Activated CD8-positive, alpha-beta memory T cell treated with anti-CD3 and anti-CD28 coated beads for 1 hour (primary cell): ENCODE measurements at places on chromosomes 13 and 19.

DNA sequence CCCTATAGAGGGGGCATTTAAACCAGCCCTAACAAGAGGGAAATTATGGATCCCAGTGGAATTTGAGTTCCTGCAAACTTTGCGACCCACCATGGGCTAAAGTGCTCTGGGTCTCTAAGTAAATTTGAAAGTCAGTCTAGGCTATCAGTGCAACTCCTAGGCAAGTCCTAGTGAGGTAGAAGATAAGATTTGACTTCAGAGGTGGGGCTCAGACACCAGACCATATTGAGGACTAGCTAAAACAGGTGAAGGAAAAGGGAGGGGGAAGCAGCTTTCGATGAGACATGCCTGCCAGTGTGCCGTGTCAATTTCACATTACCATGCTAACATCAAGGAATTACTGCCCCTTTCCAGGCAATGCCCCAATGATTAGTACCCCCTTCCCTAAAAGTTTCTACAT, 38.4 kb downstream of the CD320 start:
- no peak for DNase-seq

GRCh38 chr19:44284968-44285367, 19.9 kb downstream of the ZNF235 start:
- no peak for DNase-seq

DNA sequence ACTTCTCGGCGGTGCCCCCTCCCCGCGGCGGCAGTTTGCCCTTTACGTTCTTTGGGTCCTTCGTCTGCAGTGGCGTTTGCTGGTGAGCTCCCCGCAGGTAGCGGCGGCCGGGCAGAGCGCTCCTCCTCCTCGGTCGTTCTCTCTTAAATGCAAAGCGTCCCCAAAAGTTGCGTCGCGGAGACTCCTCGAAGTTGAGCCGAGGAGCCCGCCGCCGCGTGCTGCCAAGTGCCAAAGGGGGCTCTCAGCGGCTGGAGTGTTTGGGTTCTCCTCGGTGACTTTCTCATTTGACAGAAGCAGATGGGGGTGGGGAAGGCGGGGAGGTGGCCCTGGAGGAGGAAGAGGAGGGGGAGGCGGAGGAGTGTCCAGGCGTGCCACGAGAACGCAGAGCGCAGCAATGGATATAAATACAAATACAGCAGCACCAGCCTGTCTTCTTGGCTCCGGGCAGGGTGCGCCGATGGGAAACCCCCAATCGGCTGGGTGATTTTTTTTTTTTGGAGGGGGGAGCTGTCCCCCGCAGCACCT, at the start of gene SOX21:
Gene SOX21 (minus strand): TSS at position 259 of the 525 bp plus-strand sequence. CDS start 496 bp downstream, outside the sequence.
- DNase-seq, result no peak

DNA sequence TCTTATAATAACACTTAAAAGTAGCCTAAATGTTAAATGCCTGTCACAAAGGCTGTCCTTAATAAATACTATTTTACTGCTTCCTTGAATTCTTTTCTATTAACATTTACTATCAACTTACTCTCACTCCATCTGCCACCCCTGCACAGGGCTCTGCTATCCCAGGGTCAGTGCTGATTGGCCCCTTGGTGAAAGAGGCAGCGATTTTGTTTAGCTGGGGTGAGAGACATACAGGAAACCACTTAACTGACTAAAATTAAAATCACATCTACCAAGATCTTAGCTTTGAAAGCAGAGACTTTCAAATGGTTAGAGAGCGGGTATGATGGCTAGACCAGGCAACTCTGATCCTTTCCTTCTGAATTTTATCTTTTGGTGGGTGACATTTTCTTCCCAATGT, 149.9 kb upstream of the HTR2A start:
- DNase-seq, result no peak

GRCh38 chr19:16778796-16779411, 50.3 kb upstream of the SIN3B start:
- peak; percentile 14 for DNase-seq

DNA sequence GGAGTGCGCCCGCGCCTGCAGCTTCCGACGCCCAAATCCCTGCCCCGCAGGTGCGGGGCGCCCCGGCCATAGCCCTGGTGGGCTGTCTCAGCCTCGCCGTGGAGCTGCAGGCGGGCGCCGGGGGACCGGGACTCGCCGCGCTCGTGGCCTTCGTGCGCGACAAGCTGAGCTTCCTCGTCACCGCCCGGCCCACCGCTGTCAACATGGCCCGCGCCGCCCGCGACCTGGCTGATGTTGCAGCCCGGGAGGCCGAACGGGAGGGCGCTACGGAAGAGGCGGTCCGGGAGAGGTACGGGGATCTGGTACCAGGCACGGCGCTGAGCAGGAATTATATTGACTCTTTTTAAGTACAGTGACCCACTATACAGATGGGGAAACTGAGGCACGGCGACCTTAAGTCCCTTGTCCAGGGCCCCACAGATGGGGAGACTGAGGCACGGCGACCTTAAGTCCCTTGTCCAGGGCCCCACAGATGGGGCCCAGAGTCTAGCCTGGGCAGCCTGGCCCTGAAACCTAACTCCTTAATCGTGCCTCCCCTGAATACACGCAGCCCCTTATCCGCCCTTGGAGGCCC, 586 bp downstream of the MRI1 start:
- DNase-seq, result no peak

DNA sequence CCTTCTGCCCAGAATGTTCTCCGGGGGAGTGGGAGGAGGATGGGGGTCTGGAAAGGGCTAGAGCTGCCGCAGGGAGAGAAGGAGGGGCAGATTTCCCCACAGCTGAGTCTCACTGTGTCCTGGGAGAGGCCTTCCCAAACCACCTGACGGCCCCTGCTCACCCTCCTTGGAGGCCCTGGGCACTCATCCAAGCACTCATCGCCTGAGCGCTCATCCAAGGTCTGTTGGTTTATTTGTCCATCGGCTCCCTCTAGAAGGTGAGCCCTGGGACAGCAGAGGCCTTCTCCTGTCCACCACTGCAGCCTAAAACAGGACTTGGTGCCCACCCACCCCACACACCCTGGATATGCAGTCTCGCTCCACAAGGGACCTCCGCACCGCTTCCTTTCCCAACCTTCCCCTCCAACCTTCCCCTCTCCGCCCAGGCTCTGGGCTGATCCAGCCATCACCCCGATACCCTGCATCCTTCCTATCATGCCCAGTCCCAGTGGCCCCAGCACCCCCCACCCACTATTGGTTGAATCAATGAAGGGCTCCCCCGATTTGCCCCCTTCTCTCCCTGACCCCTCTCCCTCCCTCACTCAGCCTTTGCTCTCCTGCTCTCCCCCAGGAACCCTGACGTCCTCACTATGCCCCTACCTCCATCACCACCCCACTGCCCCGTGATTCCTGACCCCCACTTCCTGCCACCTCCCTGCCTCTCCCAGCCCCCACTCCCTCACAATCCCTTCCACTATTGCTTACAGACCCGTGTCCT, 1.7 kb downstream of the UBXN6 start:
- no peak for DNase-seq

DNA sequence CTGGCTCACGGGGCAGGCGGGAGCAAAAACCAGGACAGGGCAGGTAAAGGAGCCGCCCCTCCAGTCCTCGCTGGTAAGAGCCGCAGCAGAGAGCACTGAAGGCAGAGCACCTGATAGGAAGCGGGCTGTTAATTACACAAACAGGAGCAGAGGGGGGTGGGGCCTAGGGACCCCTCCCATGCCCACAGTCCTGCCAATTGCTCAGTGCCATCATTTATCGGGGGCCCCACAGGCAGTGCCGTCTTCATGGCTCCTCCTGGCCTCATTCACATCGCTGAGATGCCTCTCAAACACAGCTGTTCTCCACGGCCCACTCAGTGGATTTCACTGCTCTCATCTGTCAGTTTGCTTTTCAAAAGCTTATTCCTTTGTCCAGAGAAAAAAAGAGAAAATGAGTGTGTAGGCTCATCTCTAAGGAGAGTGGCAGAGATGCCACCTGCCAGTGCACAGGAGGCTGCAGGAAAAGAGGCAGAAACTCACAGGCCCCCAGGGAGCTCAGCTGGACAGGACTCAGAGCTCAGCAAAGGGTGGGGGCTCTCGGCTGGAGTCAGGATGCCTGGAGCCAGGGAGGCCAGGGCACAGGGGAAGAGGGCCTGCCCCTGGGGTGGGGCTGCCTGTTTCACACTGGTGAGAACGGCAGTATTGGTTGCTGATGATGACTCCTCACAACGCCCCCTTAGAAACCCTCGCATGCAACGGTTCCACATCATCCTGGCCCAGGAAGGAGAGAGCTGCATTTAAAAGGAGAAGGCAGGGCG, 174.6 kb downstream of the COL4A1 start:
- DNase-seq, result no peak

DNA sequence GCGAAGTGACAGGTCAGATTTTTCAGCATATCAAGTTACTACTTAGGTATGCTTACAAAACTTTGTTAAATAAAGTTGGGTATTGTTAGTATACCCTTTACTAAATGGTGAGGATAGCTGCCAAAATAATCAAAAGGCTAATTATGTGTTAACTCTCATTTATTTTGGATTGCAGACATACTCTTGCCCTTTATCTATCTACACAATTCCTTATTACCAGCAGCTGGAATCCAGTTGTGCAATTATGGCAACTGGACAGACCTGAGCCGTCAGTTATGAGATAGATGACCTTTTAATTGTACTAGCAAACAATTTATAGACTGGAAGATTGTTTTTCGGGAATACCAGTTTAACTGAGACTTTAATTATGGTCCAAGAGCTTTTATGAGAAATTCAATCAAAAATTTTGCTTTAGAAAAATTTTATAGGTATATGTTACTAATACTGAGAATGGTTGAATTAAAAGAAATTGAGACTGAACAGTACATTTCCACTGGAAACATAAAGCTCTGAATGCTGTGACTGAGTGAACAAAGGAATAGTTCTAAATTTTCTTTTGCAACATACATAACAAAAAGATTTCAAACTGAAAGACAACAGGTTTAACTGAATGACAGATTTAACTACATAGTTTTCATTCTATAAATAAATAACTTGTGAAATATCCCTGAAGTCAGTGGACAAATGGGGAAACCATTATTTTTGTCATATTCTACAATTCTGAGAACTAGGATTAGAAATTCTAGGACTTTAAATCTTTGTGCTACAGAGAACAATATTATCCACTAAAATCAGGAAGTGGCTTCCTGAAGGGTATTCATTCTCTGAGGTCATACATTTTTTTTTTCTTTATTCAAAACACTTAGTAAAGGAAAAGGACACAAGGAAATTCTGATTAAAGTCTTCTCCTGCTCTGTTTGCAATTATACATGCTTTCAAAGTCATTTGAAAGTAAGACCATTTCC, 97.4 kb downstream of the ZC3H13 start:
- DNase-seq, result no peak

DNA sequence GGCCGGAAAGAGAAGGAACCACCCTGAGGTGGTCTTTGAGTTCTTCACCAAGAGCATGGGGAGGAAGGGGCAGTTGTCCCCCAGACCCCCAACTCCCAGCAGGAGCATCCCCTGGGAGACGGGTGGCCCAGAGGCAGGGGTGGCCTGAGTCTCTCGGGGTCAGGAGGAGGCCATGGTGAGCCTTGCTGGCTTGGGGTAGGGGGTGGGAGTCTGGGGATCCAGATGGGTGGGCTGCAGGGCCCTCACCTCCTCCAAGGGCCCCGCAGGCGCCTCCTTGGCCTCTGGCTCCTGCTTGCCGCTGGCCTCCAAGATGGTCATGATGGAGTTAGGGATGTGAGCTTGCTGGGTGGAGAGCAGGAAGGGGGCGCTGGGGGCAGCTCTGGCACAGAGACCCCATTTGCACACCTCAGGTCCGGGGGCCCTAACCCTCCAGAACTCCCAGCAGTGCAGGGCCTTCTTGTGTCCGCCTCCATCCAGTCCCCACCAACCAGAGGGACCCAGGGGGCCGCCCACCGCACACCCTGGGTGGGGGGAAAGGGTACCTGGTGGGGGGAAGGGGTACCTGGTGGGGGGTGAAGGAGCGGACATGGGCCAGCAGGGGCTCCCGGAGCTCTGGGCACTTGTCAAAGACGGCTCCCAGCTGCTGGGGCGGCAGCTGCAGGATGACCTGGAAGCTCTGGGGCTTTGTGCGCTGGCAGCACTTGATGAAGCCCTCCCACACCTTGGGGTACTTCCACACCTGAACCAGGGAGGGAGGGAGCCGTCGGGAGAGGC, 1.3 kb upstream of the RSPH6A start:
- DNase-seq, result no peak

- DNase-seq, result no peak
Observed at GRCh38 chr19:55635856-55636440, 4.9 kb upstream of the ZNF580 start.

GRCh38 chr19:39154100-39154628, 28.6 kb downstream of the PAK4 start:
- no peak for DNase-seq

DNA sequence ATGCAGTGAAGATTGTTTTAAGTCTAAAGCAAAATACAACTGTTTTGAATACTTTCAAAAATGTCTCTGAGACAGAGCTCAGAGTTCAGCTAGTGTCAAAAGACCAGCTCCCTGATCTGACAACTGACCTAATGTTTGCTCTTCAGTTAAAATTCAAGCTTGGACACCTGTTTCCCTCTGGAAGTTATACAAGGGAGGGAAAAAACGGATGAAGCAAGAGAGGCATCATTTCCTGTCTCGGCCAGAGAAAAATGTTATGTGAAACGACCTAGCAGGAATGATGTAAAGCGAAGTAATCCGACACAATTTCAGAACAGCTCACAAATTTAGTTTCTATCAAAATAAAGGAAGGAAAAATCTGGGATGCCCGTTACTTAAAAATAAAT, 59.4 kb downstream of the ZAR1L start:
- DNase-seq, result no peak

DNA sequence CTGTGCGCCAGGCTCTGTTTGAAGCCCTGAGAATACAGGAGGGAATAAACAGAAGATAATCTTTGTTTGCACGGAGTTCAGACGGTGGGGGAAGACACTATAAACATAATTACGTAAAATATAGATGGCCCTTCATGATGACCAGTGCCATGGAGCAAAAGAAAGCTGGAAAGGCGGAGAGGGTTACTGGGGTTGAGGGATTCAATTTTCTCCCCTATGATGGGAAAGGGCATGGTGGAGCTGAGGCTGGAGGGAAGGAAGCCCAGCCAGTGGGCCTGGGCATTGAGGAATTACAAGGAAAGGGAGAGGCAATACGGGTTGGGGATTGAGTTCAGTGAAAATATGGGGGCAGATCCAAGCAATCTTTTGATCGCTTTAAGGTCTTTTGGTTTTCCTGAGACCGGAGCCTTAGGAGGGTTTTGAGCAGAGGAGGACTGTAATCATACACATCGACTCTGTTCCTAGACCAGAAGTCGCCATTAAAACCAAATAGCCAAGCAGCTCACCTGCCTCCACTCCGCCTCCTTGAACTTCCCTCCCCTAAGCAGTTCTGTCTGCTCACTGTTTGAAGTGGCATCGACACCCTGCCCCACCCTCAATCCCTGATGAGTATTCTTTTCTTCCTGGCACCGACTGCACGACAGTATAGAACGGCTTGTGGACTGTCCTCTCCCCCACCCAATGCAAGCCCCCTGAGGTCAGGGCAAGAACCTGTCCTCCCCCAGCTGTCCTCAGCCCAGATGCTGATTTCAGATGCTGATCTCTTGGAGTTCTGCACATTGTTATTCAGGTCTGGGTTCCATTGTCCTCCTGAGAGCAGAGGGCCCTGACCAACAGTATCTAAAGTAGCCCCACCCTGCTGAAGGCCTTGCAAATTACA, 813 bp upstream of the ZNF296 start:
- DNase-seq, result no peak

- no peak for DNase-seq
Observed at GRCh38 chr13:100387416-100387815, 201.2 kb downstream of the GGACT start.

- DNase-seq, result no peak
Observed at GRCh38 chr19:52351512-52351911, 15.5 kb downstream of the ZNF610 start.
